ENCODE measurements at places on chromosomes 13 and 19.

DNA sequence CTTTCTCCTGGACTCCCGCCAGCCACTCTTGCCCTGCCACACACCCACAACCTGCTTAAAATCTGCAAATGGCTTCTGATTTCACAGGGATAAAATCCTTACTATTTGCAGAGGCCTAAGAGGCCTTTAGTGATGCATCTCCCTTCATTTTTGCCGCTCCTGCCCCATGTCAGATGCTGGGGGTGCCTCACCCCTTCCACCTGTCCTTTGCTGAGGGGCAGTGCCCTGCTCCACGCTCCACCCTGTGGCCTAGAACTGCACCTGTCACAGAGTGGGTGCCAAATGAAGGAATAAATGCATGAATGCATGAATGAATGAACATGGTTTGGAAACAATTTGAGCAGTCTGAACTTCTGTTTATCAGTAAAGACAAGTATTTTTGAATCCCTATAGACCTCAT, 34.1 kb upstream of the UQCRFS1 start:
- DNase-seq: no peak

DNA sequence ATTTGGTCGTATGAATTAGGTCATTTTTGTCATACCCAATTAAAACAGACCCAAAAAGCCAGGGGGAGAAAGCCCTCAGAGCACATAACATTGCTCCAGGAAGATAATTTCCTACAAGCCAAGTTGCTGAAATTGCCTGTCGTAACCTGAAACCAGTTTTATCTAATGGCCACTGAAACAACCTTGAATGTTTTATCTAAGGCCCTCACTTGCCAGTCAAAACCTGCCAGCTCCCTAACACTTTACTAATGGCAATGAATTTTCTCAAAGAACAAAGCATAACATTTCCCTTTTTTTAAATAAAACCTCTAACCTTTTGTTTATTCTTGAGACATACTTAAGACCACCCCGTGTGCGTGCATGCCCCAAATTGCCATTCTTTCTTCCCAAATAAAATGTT, 496.2 kb upstream of the KLHL1 start:
- DNase-seq: no peak

DNA sequence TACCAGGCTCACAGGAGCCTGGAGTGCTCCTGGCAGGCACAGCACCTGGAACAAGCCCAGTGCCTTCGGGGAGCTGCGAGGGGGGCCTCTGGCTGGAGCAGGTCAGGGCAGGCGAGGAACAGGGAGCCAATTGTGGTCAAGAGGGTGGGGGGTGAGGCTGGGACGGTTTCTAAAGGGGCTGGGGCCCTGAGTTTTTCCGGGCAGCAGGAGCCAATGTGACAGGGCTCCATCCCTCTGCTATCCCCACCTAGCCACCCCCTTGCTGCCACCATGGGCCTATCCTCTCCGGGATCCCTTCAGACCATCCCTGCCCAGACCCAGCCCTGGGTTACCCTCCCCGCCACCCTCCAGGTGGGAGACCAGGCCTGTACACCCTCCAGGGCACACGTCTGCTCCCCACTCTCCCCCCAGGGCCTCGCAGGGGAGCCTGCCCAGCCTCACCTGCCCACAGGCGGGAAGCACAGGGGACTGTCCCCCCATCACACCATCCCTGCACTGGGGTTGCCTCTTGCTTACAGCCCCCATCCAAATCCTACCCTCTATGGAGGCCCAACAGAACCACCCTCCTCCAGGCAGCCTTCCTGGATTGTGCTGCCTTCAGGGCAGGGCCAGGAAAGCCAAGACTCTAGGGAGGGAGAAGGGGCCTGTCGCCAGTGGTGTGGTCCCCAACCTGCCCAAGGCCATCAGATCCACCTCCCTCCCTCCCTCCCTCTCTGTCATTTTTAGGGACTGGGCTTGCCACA, 121.0 kb downstream of the URI1 start:
- DNase-seq: no peak

GRCh38 chr19:10520652-10521318, 3.5 kb upstream of the S1PR5 start:
- no peak for DNase-seq

DNA sequence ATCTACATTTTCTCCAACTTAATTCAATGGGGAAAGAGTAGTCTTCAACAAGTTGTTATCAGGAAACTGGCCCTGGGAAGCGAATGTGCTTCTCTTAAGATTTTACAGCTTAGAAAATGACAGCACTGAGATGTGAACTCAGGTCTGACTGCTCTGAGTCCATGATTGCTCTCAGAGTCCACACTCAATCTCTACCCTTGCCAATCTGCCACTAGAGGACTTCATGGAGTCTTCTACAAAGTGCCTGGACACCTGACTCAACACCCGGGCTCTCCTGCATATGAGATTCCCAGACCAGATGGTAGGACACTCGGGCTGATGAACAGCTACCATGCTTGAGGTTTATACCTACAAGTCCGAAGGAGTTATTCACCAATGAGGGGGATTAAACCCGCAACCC, 74.8 kb downstream of the ABCC4 start:
- no peak for DNase-seq

DNA sequence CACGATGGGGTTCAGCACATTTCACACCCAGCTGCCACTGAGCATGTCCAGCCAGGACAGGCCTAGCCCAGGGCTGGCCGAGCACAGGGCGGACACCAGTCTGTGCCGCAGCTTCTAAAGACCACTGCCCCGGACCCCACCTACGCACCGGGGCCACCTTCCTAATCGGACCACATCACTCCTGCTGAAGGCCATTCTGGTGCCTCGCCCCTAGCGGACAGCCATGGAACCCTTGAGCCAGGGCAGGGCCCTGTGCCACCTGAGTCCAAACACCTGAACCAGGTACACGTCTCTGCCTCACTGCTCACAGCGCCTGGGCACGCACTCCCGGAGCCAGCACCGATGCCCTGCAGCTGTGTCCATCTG, 8.4 kb upstream of the C13orf46 start:
- DNase-seq: no peak

DNA sequence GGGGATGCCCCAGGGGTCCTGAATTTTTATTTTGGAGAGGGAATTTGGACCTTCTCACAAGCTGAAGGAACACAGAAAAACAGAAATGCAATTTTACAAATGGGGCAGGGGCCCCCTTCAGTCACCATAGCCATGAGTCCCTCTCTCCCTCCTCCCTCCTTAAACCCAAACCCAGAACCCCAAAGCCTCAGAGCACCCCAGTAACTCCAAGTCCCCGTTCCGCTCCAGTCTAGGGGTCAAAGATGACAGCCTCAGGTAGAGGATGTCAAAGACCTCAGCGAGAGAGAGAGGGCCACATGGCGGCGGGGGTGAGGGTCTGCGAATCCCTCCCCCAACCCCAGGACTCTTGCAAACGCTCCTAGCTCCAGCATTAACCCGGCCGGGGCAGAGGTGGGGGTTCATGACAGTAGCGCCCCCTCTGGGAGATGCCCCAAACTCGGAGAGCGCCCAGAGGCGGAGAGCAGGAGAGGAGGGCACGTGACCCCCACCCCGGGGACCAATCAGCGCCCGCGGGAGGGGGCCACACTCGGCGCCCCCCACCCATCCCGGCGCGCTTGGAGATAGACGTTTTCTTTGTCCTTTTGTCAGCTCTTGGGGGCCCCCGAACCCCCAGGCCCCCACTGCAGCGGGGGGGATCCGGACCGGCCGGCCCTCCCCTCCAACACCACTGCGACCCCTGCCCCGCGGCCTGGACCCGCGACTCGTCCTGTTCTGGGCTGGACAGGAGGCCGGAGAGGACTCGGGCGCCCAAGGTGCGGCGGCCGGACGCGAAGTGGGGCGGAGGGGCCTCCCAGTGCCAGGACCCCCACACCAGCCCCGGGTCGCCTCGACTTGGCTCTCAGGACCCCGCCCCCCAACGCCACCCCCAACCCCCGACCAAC, 20.8 kb upstream of the SEMA6B start:
- DNase-seq: no peak

GRCh38 chr13:94261163-94261562, 218.3 kb downstream of the DCT start:
- no peak for DNase-seq

DNA sequence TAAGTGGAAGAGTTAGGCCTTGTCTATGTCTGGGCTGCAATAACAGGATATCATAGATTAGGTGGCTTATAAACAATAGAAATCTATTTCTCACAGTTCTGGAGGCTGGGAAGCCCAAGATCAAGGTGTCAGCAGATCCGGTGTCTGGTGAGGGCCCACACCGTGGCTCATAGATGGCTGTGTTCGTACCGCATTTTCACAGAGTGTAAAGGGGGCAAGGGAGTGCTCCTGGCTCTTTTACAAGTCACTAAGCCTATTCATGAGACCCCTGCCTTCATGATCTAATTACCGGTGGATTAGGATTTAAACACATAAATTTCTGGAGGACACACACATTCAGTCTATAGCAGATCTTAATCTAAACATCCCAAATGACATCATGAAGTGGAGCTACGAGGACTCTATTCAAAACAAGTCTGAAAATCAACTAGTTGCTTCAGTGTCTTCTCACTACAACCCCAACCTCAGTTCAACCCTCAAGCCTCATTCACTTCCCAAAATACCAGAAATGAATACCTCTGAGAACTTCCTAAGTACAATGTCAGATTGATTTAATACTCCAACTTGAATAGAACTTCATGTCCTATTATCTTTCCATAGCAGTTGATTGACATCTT, 23.5 kb downstream of the ENOX1 start:
- no peak for DNase-seq

DNA sequence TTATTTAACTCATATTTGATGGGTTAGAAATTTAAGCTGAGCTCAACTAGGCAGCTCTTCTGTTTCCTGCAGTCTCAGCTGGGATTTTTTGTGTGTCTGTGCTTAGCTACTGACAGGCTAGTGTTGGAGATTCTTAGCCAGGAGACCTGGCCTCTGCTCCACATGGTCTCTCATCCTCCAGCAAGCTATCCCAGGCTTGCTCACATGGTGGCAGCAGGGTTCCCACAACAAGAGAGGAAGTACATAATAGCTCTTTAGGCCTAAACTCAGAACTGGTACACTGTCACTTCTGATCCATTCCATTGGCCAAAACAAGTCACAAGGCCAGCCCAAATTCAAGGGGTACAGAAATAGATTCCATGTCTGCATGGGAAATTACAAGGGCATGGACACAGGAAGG, 406.2 kb downstream of the SUCLA2 start:
- DNase-seq: no peak

- DNase-seq: no peak
Measured at GRCh38 chr13:75432811-75433244, 49.1 kb downstream of the TBC1D4 start.

- DNase-seq: no peak
Measured at GRCh38 chr13:20360041-20360491, 127.9 kb upstream of the GJB6 start.

Measured in kidney capillary endothelial cell (primary cell).